CD4-positive, alpha-beta T cell treated with Interleukin-6 for 4 hours (primary cell): ENCODE measurements at places on chromosomes 12 and 14.

- DNase-seq: no peak
Measured at GRCh38 chr12:8661016-8661415, 1.6 kb downstream of the MFAP5 start.

GRCh38 chr12:95002754-95003153 lies 743 bp downstream of the NDUFA12 start:
- DNase-seq: no peak

DNA sequence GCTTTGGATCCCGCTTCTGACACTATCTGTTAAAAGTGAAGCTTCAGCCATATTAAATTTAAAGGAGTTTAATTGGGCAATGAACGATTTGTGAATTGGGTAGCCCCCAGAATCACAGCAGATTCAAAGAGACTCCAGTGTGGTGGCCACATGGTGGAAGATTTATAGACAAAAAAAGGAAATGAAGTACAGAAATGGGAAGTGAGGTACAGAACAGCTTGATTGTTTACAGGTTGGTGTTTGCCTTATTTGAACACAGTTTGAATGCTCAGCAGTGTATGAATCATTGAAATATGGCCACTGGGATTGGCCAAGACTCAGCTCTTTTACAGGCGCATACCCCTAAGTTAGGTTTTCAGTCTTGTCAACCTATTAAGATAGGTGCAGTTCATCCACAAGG lies 21.9 kb downstream of the CCDC91 start:
- no peak for DNase-seq

DNA sequence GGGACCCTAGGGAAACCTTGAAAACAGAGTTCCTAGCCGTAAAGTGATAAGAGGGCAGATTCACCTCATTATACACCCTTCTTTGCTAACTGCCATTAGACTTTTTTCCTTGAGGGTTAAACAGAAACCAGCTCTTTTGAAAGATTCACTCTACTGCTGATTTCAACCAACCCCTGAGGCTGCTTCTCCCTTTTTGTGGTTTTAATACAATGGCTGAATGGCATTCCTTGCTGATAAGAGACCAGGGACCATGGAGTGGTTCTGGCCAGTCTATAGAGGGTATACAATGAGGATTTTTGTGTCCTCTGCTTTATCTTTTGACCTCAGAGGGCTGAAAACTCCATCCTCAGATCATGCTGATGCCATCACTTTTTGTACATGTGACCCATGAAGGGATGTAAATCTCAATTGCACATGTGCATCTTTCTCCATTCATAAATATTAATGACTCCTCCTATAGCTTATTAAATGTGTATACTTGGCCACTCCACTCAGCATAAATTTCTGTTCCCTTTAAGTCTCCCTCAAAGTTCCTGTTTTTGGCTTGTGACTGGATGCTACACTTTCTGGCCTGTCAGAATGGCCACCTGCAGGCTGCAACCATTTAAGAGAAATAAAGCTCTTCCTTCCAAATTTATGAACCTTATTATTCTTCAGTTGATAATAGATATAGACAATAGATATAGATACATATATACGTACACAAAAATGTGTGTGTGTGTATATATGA lies 233.8 kb upstream of the SEL1L start:
- DNase-seq: no peak

GRCh38 chr14:87966816-87967215 lies 26.2 kb downstream of the GALC start:
- no peak for DNase-seq

GRCh38 chr12:5170844-5171243 lies 127.2 kb downstream of the KCNA5 start:
- DNase-seq: no peak

DNA sequence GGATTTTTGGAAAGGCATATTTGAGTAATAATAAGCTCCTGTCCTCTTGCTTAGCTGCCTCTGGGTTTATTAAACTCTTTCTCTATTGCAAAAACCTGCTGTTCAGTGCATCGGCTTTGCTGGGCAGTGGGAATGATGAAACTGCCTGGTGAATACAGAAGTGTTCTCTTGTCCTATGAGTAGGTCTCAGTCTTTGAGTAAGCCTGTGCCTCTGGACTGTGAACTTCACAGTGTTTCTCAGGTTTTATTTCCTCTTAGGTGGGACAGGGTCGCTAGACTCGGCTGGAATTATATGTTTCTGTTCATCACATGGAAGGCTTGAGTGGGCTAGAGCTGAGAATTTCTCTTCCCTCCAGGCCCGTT lies 46.4 kb downstream of the CRADD start:
- DNase-seq: no peak

- DNase-seq: no peak
Measured at GRCh38 chr12:25295361-25295760, 44.6 kb upstream of the KRAS start.

DNA sequence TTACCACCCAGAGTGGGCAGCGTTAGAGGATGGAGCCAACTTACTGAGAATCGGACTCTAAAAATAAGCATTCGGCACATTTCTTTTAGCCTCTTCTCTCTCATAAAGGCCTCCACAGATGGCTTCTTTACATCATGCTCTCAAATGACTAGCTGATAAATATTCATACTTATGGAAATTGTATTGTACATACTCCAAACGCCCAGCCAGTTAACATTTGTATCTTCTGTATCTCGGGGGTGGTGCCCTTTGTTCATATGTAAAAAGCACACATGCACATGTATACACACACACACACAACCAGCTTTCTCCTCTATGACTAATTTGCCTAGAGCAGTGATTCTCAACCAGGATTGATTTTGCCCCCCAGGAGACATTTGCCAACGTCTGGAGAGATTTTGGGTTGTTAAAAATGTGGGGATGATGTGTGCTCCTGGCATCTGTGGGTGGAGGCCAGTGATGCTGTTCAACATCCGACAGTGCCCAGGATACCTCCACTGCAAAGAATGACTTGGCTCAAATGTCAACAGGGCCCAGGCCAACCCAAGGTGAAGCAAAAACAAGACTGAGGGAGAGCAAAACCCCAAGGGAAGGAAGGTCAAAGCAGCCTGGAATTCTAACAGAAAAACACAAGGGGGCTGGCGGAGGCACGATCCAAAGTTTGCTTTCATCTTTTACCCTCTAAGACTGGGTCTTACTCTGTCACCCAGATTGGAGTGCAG lies 15.2 kb upstream of the CDK2AP1 start:
- no peak for DNase-seq

DNA sequence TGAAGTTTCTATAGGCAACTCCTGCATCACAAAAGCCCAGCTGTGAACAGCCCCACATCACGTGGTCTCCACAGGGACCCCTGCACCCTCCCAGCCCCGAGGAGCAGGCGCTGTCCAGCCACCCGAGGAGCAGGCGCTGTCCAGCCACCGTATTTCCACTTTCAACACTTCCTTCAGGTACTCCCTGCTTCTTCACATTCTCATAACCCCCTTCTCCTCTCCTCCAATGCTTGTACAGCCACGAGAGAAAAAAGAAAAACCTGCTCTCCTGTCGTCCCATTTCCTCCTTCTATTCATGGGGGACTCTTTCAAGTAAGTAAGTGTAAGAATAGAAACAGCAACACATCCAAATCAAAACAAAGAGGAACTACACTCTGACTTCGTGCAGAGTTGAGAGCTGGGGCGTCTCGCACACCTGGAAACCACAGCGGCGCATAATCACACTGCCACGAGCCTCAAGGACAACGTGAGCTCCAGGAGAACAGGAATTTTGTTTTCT lies 11.9 kb downstream of the CDC42BPB start:
- no peak for DNase-seq

DNA sequence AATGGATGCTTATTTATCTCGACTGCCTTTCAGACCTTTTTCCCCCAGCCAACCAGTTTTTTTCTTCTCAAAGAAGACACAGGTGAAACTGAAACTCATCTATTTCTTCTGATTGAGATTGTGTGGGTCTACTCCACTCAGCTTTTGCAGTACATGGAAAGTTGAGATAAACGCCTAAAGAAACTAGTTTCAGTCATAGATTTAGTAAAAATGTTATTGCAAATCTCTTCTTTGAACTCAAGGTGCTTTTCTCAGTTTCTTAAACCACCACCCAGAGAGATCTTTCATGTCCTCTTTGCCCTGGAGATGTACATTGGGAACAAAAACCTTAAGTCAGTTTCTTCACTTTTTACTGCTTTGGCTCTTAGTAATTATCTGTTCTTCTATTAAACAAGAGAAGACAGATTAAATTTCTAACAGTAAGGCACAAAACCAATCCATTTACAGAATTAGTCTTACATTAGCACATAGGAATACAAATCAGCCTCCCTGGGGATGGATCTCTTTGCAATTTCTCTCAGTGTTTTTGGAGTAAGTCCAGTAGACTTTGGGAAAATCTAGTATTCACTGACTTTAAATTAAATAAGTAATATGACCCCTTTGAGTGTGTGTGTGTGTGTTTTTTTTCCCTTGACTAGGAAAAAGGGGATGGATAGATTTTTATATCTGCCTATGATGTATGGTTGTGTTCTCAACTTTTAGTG lies 11.6 kb downstream of the FBXW8 start:
- no peak for DNase-seq

- DNase-seq: no peak
Measured at GRCh38 chr12:49131894-49132461, 783 bp upstream of the TUBA1B start.

GRCh38 chr12:123271001-123271668 lies 521 bp downstream of the CDK2AP1 start:
- DNase-seq: peak; percentile 79

GRCh38 chr14:34461334-34462131 lies 507 bp downstream of the SPTSSA start:
- peak; percentile 26 for DNase-seq

DNA sequence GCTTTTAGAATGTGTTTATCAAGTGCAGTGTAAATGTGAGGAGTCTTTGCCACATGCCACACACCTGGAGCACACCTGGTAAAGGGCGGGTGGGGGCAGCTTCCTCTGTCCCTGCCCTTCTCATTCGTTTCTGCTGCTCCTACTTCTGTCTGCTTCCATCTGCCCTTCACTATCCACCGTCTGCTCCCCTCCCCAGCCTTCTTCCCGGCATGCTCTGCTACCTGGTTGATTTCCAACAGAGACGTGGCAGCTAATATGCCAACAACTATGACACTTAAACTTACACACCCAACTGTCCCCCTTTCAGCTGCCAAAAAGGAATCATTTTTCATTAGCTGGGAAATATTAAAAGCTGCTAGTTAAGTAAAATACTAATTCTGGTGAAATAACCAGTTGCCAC lies 9.1 kb upstream of the CARMIL3 start:
- DNase-seq: no peak

GRCh38 chr14:72756967-72757366 lies 136.9 kb downstream of the DPF3 start:
- DNase-seq: no peak

DNA sequence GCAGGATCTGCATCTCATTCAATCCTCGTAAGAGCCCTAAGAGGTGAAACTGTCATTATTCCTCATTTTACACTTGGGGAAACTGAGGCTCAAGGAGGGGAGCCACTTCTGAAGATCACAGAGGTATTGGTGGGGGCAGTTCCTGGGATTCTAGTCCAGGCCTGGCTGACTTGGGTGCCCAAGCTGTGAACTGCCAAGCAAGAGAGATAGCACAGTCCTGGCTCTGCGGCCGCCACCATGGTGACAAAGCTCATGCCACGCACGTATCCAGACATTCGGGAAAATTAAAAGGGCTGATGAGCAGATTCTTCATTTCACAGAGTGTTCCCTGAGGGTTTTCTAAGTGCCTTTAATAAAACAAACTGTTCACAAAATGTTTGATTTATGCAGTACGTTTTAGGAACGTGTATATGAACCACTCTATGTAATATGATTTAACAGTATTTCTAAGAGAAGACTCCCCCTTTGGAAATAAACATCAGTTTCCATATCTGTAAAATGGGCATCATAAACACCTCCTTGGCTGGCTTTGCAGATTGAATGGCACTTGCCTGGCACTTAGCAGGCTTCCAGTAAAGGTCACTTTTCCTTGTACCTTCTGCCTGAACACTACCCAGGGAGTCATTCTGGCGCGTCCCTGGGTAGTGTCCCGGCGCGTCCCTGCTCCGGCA lies 84.6 kb downstream of the ACACB start:
- DNase-seq: no peak

- DNase-seq: no peak
Measured at GRCh38 chr14:51165415-51165814, 70.5 kb upstream of the TRIM9 start.

- DNase-seq: no peak
Measured at GRCh38 chr12:79681008-79681590, 9.7 kb downstream of the PAWR start.

- no peak for DNase-seq
Measured at GRCh38 chr12:118979763-118980406, 1.5 kb upstream of the SRRM4 start.

- no peak for DNase-seq
Measured at GRCh38 chr14:54339771-54340170, 57.0 kb upstream of the CDKN3 start.

- no peak for DNase-seq
Measured at GRCh38 chr14:94394025-94394493, 5.7 kb upstream of the SERPINA1 start.

DNA sequence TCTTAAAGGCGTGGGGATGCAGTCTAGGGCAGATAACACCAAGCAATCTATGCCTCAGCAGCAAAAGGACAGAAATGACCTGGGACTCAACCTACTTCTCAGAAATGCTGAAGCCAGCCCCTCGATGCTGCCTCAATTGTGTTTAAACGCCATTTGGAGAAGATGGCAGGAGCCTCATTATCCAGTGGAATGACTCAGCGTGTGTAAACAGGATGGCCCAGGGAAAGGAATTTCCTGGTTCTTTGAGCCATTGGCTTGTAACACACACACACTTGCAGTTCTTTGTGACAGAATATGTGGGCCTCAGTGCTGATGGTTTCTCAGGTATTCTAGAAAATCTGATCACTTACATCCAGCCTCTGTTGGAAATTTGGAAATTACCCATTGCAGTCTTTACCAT lies 154.3 kb downstream of the NTF3 start:
- DNase-seq: no peak

GRCh38 chr14:63045612-63046320 lies 508 bp upstream of the KCNH5 start:
- DNase-seq: no peak

- no peak for DNase-seq
Measured at GRCh38 chr12:54030889-54031471, 1.9 kb upstream of the HOXC5 start.

DNA sequence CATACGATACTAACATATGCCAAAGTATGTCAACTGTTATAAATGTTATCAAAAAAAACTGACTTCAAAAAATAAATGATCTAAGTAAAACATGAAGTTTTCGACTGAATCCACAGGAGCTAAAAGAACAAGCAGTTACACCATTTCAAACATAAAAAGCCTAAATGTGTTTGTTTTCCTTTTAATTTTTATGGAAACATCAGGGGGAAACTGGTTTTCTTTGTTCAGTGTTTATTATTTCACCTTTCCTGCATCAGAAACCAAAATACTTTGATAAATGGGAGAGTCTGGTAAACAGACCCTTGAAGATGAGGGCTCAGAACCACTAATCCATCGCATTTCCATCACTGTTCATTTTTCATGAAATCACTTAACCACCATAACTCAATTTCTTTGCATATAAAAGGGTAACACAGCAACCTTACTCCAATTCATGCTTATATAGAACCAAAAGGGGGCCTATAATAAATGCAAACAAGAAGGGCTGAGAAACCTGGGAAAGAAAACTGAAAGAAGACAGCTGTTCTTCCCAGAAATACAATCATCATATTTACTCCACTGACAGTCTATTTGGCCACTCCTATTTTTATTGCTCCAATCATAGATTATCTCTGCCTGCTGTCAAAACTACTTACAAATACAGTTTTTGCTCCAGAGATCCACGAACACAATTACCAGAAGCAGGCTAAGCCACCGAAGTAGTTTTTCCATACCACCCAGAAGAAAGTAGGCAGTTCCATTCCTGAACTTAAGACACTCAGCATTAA lies 17.0 kb downstream of the FGD6 start:
- DNase-seq: no peak
